IPS DF 6.9 (cell line): ENCODE measurements at places on chromosomes 5 and 9.

- no peak for DNase-seq
These were observed 65.5 kb upstream of the TAF11L2 start for GRCh38 chr5:17432569-17432968.

- no peak for DNase-seq
These were observed 265.8 kb downstream of the SLF1 start for GRCh38 chr5:94884311-94884710.

DNA sequence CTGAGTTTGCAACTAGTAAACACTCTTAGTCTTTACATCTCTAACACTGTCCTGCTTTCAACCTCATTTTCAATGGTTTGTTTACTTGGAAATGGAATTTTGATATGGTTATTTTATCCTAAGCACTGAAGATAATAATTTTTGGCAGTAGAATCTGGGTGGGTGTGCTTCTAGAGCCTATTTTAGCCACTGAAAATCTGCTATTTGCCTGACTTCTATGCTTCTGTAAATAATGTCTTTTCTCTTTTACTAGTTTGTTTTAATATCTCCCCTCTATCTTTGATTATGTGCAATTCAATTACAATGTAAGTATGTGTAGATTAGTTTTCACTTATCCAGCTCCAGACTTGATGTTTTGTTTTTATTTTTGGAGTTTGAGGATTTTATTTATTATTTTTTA, 197.5 kb downstream of the TUSC1 start:
- no peak for DNase-seq

DNA sequence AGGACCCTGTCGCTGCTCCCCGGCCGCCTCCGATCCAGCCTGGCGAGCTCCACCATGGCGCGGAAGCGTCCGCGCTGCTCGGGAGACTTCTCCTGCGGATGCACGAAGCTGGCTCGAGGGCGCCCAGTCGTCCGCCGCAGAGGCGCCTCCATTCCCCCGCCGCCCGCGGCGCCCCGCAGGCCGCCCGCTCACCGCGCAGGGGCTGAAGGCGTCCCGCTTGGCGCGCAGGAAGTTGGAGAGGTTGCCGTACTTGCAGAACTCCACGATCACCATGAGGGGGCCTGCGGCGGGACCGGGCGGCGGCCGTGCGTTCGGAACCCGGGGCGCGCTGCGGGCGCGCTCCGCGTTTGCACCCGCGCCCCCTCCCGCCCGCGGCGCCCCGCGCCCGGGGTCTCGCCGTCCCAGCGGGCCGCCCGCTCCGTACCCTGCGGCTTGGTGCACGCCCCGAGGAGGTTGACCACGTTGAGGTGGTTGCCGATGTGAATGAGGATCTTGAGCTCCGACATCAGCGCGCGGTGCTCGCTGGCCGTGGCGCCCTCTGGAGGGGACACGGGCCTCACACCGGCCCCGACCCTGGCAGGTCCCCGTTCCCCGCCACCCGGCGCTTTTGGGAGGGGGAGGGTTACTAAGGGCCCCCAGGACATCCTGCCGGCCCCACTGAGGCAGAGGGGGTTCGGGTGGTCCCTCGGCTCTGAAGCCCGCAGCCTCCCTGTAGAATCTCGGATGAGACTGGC, 27.7 kb upstream of the SCGB3A1 start:
- no peak for DNase-seq

GRCh38 chr5:127399068-127399467, 108.5 kb downstream of the MEGF10 start:
- DNase-seq = no peak

DNA sequence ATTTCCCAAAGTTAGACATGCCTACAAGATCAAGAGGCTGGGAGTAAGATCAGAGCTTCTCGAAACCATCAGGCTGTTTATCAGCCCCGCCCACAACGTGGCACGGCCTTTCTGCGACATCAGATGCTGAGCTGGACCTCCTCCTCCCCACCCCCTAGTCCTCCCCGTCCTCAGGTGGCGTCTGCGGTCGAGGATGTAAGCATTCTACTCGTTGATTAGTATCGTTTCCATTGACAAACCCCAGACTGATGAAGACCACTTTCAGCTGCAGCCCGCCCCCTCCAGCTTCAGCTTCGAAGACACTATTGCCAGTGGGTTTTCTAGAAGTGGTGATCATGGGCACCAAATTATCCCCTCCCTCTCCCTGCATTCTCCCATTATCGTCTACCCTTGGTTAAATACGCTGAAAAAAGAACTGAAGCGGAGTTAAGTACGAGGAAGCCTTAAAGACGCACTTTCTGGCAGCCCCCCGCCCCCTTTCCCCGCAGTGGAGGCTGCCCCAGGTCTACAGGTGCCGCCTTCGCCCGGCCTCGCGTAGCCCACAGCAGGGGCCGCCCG, 1.1 kb downstream of the PPIC start:
- no peak for DNase-seq

GRCh38 chr9:2355697-2355983, 265.9 kb upstream of the VLDLR start:
- no peak for DNase-seq
